ENCODE measurements at places on chromosomes 7 and 10.

- no peak for DNase-seq
These were observed 52.1 kb upstream of the STK17A start for GRCh38 chr7:43530553-43531410.

GRCh38 chr7:126806614-126807013 is 446.1 kb downstream of the GRM8 start:
- no peak for DNase-seq

GRCh38 chr7:117767951-117768350 is 105.3 kb downstream of the CTTNBP2 start:
- DNase-seq = no peak

GRCh38 chr10:58326967-58327381 is 7.8 kb upstream of the UBE2D1 start:
- DNase-seq = peak; percentile 67

DNA sequence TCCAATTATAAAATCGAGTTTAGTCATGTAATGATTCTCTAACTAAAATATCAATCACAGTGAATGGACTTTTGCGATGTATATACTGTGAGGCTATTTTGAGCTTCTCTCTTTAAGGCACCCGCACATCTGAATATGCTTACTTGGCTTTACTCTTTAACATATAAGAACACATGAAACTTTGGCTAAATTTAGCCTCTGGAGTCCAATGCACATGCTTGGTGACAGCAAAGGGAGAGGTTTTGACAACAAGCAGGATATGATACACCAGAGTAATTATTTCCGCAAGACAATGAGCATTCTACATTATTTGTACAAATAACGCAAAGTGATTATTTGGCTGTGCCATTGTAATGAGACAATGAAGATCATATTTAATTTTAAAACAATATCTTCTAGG is 72.4 kb downstream of the ARID5B start:
- no peak for DNase-seq

DNA sequence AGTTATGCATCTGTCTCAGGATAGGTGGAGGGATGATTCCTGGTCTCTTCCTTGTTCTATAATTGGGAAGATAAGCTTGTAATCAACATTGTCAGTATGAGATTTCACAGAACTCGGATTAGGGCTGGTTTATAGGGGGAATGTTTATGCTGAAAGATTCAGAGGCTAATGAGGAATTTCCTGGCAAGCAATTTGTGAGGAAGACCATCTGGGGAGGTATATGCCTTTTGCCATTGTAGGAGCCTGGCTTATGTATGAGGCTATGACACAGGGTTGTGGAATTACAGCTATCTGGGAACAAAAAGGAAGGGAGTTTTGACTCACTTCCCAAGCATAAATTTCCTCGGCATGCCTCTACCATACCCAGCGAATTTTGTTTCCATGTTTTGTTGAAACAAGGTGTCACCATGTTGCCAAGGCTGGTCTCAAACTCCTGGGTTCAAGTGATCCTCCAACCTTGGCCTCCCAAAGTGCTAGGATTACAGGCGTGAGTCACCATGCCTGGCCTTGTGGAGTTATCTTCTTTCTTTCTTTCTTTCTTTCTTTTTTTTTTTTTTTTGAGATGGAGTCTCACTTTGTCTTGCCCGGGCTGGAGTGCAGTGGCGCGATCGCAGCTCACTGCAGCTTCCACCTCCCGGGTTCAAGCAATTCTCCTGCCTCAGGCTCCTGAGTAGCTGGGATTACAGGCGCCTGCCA is 1.6 kb upstream of the COPS6 start:
- DNase-seq = no peak

DNA sequence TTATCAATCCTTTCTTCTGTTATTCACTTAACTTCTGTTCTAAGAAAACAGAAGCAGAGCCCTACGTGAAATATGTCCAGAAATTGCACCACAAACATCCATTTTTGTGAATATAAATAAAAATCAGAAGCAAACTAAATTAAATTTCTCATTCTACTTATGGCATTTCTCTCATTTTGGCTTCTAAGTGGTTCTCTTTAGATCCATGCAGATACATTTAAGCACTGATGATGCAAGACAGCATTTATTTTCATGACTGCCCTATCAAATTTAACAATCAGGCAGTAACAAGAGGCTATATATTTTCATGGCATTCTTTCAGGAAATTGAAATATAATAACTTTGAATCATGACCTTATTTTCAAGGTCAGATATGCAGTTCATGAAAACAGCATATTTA is 1049.6 kb downstream of the GRM8 start:
- DNase-seq = no peak

DNA sequence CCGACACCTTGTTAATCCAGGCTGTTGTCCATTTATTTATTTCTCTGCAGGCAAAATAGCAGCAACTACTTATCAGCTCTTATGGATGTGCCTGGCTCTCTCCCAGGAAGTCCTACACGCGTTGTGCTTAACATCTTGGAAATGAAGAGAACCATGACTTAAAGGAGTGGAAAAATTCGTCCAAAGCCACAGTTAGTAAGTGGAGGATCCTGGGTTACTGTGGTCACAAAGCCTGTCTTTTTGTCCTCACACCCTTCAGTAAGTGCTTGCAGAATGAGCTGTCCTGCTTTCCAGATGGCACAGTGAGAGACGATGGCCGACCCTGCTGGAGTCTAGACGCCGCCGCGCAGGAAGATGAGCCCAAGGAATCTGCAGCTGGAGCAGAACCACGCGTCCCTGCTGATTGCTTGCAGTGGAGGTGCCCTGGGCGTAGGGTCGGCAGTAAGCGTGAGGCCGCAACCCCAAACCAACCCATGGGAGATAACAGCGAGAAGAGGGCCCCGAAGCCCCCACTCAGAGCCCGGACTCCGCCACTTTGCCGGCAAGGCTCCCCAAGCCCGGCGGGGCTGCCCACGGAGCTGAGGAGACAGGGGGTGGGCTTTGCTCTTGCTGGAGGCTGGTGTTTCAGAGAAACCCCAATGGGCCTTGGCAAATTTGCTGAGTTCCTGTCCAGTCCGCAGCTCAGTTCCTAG is 178.6 kb downstream of the CXCL12 start:
- DNase-seq = no peak

DNA sequence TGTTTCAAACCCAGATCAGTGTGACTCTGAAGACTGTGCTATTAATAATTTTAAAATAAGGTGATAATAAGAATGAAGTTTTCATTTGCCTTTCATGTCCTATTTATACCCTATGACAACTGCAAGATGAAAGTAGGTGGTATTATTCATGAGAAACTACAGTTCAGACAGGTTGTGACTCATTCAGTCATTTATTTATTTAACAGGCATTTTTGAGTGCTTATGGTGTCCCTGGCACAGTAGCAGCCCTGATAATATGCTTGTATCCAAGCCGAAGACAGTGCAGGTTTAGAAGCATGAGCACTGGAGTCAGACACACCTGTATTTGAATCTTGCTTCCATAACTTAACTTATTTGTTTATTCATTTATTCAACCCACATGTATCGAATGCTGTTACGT is 87.1 kb downstream of the FZD1 start:
- no peak for DNase-seq

GRCh38 chr10:124691421-124692099 is 52.6 kb downstream of the FAM53B start:
- no peak for DNase-seq

- no peak for DNase-seq
These were observed 42.8 kb downstream of the AUTS2 start for GRCh38 chr7:69640925-69641594.

DNA sequence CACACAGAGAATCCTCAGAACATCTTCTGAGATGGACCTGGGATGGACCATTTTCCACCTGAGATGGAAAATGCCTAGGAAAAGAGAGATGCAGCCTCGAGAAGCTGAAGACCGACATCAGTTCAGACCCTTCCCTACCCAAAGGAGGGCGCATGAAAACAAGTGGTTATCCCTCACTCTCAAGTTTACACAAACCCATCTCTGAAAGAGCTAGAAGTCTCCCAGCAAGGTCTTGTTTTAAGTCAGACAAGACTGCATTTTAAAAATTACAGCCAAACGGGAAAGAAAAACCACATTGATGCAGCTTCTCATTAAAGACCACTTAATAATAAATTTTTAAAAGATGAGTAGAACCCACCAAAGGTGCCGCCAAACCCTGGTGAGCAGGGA is 1.3 kb downstream of the RAPGEF5 start:
- DNase-seq = no peak

GRCh38 chr10:123303581-123304337 is 149.6 kb downstream of the BUB3 start:
- DNase-seq = no peak

- no peak for DNase-seq
These were observed 96.9 kb downstream of the HIPK2 start for GRCh38 chr7:139680676-139681462.

- DNase-seq = no peak
These were observed 28.6 kb downstream of the PARD3 start for GRCh38 chr10:34786464-34786863.

GRCh38 chr7:118041251-118041878 is 142.6 kb upstream of the LSM8 start:
- DNase-seq = no peak

- no peak for DNase-seq
These were observed 20.7 kb downstream of the GTF2IRD1 start for GRCh38 chr7:74474271-74474865.

DNA sequence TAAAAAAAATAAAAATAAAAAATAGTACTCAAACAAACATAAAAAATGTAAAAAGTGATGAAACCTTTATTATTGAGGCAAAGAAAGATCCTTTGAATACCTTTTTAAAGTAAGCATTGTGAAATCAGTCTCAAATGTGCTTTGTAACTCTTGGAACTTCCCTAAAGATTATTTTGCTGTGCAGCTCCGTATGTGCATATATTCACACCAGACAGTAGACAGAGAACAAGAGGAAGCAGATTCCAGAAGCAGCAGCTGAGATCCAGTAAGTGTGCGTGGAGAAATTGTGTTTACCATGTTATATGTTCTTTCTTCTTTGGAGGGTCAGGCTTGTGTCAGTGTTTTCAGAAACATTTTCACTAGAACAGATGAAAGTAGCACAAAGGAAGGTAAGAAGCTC is 324.9 kb downstream of the AGMO start:
- no peak for DNase-seq

DNA sequence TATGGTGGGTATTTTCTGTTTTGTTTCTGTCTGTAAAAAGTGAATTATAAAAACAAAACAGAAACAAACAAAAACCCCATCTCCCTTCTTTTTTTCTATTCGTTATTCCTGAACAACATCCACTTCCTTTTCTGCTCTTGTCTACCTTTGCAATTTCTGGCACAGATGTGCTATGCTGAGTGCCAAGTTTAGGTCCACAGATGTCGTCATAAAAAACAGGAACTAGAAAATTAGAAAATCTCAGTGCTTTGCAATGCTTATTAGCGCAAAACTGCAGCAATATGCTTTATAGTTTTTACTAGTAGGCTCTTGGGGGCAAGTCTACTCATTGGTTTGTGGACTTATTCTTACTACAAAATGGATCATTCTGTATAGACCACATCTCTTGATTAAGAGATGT is 94.2 kb upstream of the PRKCQ start:
- DNase-seq = peak; percentile 28

DNA sequence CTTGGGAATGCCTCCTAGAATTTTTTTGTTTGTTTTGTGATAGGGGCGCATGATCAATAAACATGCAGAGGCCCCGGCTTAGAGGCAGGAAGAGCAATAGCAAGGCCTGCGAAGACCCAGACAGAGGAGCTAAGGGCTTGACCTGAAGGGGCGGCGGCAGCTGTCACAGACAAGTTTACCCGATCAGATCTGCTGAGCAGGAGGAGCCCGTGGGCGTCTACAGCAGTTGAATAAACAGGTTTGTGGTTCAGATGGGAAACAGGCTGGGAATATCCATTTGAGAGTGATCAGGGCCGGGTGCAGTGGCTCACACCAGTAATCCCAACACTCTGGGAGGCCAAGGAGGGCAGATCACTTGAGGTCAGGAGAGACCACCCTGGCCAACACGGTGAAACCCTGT is 126.0 kb upstream of the CALN1 start:
- no peak for DNase-seq

GRCh38 chr7:135710417-135711138 is 17.4 kb downstream of the SLC13A4 start:
- no peak for DNase-seq

- DNase-seq = no peak
These were observed 24.0 kb downstream of the CDHR3 start for GRCh38 chr7:105987046-105987445.

DNA sequence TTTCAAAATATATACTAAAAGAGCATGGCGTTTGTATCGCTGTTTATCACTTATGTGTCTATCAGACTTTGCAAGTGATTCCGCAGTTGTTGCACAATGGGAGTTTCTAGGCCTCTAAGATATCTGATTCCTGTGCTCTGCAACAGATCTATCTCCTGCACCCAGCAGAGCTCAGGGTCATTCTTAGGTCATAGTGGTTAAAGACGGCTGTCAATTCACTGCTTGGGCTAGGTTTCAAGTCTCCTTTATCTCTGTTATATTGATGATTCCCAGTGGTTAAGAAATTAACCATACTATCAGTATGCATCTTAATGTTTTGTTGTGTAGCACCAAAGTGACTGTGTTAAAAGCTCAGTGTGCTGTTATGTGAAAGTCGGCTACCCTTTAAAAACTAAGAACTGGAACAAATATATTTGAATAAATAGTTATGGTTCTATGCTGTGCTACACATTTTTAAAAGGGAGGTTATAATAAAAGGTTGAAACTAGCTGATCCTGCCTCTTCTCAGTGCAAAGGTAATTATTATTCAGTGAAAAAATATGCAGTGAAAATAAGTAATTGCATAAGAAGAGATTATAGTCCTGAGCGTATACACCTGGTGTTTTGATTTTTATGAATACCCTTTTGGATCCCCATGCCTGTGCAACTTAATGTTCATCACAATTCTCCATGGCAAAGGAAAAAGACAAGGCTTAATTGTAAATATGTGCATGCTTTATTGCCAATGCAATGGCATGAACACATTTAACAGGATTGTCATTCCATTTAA is 24.0 kb downstream of the HOXA1 start:
- DNase-seq = no peak

- DNase-seq = no peak
These were observed 153.2 kb downstream of the KLF6 start for GRCh38 chr10:3631701-3632330.

DNA sequence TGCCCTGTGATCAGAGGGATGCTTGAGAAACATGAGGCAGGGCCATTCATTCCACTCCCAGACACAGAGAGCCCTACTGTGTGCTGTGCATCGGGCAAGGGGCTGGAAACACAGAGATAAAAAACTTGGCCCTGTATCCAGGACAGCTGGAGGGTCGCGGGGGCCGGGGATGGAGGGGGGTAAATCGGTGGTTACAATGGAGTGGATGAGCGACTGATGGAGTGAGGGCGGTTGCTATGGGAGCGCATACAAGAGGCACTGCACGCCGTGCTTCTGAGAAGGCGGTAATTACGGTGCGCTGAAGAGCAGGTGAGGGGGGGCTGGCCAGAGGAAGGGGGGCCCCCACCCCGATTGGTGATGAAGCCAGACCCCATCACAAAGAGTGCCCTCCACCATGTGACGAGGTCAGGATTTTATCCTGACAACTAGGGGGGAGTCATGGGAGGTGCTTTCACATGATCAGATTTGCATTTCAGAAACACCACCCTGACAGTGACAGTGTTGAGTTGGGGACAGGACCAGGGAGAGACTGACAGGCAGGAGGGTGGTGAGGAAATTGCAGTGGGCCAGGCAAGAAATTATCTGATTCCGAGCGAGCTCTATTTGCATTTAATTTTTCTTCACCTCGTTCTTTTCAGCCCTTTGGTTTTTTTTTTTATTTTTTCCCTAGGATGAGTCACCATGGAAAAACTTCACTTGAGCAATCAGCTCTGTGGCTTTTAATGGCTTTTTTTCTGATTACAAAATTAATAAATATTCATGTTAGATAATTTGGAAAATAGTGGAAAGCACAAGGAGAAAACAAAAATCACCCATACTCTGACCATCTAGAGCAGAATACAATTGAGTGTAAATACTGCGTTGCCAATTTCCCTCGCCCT is 7.8 kb downstream of the CPA5 start:
- no peak for DNase-seq

- no peak for DNase-seq
These were observed 124.7 kb downstream of the DGKB start for GRCh38 chr7:14777806-14778205.
